Renal pelvis (tissue), 12 donors: ENCODE measurements at places on chromosomes 12 and 14. TPM values are rescaled to one million over a fixed set of nuclear protein-coding genes. Genes with fewer than 3 reads are reported as not detected.

DNA sequence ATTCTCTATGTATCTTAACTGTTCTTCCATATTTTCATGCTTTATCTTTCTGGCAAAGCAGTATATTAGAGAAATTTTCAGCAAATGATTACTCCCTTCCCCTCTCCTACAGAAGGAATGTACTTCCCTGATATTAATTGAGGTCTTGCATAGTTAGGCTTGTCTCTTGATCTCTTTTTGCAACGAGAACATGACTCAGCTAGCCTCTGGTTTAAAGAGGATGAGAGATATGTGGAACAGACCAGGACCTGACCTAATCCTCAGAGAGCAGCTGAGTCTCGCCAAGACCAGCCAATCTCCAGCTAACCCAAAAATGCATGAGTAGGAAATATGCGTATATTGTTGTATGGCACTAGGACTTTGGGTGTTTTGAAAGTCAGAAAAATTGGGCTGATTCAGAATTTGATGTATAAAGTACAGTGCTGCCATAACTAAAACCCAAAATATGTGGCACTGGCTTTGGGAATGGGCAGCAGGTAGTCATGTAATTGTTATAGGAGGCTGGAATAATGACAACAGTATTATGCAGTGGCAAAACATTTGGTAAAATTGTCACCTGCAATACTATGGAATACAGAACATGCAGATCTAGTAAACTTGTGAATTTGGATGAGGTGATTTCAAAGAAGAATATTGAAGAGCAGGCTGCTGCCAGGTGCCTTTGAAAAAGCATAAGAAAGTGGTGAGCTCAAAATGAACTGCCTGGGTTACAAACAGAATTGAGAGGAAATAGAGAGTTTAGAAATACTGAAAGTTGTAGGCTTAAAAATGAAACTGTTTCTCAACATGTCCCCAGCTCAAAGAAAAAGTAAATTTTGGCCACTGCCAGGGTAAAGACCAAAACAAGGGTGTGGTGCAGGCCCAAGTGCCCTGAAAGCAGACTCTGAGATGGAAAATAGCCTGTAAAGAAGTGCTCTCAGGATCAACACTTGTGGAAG lies 9.3 kb upstream of the USP15 start:
- no peak for DNase-seq

DNA sequence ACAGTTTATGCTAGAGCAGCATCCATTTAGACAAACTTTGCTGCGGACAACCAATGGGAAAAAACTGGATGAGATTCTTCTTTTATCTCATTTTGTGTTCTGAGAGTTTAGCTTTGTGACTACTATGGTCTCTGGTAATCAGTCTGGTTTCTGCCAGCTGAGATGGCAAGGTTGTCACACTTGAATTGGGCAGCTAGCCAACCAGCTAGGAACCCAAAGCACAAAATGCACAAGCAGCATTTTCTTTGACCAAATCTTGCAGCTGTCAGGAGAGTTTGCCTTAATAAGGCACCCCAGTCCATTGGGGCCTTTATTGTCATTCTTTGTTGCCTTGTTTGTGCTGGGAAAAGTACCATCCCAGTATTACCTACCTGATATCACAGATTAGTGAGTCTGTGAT lies 34.0 kb upstream of the ETV6 start:
- no peak for DNase-seq

SLC10A1 gene
- not detected for polyA plus RNA-seq

- no peak for DNase-seq
Measured at GRCh38 chr12:46386360-46386867, 13.8 kb upstream of the SLC38A2 start.

DNA sequence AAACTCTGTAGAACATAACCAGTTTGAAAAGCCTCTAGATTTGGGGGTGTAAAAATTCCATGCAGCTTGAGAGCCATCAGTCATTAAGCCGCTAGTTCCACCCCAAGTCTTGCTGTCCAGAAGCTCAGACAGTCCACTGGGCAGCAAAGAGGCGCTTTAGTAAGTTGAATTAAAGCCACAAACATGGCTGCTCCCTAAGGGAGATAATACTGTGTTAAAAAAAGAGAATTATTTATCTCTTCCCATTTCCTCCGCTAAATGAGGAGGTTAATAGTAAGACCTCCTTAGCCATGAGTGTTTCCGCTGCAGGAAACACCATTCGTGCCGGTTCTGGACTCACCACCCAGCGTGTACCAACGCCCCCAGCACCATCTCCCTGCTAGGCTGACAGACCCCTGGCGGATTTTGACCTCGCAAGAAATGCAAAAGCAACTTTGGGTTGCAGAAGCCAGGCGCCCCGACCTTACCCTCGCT lies 536 bp downstream of the TM7SF3 start:
- DNase-seq = no peak

DNA sequence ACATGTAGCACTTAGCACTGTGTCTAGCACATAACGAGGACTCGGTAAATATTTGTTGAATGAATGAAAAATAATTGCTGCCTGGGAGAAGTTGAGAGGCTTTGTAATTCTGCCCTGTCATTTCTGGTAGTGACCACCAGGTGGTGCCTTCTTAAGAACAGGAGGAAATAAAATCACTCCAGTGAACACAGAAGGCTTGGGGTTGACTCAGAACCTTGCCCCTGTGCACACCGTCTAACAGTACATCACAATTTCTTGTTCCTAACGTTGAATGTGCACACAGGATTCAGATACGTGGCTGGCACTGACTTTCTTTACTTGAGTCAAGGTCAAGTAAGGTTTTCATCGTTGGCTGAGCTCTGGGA lies 91.8 kb downstream of the RGS6 start:
- peak; percentile 20 for DNase-seq

DNA sequence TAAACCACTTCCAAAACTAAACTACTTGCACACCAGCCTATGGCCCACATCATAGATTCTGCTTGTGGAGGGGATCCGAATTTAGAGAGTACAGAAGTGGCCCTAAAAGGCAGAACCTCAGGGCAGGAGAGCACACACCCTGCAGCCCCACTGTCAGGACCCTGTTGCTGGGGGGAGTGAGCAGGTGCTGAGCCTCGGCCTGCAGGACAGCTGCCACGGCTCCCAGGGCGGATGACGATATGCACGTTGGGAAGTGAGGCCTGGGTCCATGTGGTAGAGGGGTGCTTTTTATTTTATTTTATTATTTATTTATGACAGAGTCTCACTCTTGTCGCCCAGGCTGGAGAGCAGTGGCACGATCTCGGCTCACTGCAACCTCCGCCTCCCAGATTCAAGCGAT lies 73.5 kb downstream of the TNFAIP2 start:
- DNase-seq = no peak

- no peak for DNase-seq
Measured at GRCh38 chr12:95738024-95738611, 52.4 kb downstream of the NTN4 start.
